ENCODE measurements at places on chromosomes 6 and 20.

GRCh38 chr6:135310291-135310690, 129.2 kb downstream of the MYB start:
- DNase-seq, result no peak

DNA sequence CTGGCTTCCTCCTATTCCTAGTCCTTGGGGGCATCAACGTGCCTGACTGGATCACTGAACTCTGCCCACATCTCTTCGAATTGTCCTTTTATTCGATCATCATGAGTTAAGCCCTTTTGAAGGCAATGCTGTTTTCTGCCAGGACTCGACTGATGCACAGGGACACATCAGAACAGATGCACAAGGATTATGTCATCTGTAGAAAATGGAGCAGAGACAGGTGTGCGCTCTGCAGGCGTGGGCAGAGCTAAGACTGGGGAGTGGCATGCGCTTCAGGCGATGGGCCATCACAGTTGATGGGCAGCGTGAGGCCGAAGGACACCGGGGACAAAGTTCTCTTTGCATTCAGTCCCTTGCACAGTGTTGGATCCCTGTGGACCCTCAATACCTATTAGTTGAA, 13.1 kb downstream of the GABRR1 start:
- no peak for DNase-seq

DNA sequence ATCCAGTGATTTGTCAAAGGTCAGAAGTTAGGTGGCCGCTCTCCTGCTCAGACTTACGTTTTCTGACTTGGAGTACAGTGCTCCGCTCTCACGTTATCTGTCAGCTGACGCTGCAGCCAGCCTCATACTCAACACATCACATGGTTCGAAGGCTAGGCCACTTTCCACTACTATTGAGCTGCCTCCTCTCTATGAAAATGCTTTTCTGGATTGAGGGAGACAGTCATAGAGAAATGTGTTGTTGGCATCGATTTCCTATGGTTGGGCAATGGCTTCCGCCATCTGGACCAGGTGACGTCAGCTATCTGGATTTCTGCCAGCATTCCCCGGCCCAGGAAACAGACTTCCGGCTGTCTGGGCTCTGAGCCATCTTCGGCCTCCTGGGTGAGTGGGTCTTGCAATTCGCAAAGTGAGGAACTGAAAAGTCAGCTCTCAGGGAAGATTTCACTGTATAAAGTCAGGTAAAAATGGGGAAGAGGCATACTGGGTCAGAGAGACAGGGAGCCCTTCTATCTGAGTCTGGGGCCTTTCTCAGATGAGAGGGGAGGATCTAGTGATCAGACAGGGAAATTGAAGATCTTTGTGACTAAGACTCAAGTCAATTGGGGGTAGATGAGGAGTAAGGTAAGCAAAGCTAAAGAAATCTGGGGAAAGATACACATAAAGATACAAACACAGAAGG, 37.5 kb upstream of the IER3 start:
- no peak for DNase-seq

- DNase-seq, result no peak
Measured at GRCh38 chr20:18718129-18718528, 95.5 kb upstream of the SCP2D1 start.

DNA sequence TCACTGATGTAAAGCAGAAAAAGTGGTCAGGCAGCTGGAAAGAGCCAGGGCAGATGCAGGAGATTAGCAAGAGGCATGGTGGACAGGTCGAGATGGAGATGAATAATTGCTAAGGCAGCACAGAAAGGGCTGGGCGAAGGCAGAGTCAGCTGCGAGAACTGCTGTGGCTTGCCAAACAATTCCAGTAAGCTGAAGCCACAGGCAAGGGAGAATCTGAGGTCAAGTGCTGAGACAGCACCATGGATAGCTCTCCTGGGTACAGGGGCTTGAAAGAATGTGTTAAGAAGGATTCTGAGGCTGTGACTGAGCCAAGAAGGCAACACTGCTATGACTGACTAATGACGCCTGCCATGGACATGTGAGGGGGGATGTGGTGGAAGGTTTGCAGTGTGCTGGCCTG, 220.8 kb upstream of the FOXA2 start:
- DNase-seq, result no peak

GRCh38 chr6:37917566-37917965, 98.0 kb downstream of the ZFAND3 start:
- no peak for DNase-seq

- DNase-seq, result no peak
Measured at GRCh38 chr20:61538943-61539265, 286.8 kb downstream of the CDH4 start.

DNA sequence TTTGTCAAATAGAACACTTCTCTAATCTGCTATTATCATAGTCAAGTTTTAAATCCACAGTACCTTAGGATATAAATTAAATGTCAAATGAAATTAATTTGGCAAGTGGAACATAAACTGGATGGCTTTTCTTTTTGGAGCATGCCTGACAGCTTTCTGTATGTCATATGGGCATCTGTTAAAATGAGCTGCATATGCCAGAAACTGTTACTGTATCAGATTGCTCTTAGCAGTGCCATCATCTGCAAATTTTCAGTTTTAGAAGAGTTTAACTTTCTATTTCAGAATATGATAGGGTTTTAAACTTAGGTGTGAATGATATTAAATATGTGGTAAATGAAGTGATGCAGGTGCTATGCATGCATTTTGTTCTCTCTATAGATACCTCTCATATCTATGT, 3.4 kb upstream of the EEF1E1 start:
- no peak for DNase-seq

DNA sequence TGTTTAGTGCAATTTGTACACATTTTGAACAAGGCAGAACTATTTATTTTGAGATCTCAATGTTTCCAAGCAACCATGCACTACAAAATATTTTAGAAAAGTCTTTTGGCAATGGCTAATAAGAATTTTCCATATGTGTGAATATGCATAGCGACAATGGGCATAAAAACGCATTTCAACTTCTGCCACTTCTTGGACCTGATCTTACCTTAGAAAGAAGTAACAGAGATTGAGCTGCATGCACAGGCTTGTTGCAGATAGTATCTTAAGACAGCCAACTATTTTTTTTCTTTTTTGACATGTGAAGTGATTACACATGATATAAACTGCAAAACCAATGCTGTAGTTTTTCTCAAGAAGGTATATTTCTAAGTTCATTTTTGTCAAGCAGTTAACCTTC, 210.4 kb upstream of the PHACTR1 start:
- DNase-seq, result no peak

DNA sequence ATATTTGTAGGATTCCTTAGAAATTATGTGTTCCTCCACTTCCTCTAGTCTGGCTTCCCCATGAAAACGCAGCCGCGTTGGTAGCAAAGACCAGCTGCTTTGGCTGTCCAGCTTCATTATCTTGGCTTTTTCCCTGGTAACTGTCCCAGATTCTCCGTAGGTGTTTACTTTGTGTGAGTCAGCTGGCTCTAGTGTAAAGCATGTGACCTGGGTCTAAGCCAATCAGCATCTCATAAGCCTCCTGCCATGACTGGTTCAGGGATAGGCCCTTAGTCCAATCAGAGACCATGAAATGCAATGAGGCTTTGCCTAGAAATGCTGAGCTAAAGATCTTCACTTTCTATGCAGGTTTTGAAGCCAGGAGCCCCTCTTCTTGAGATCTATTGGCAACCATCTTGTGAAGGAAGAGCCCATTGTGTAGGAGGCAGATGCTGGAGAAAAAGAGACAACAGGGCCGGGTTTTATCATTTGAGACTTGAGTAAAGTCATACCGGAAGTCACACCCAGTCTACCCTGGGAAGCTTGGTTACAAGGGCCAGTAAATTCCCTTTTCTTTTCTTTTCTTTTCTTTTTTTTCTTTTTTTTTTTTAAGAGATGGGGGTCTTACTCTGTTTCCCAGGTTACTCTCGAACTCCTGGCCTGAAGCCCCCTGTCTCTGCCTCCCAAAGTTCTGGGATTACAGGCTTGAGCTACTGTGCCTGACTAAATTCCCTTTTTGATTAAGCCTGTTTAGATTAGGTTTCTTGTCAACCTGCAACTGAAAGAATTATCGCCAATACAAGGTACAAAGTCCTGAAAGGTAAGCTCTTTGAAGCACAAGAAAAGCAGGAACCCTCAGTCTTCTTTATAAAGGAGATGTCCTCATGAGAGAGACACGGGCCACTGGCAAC, 256.5 kb upstream of the RREB1 start:
- no peak for DNase-seq

GRCh38 chr6:42978487-42978838, 518 bp downstream of the PEX6 start:
- peak; percentile 7 for DNase-seq

DNA sequence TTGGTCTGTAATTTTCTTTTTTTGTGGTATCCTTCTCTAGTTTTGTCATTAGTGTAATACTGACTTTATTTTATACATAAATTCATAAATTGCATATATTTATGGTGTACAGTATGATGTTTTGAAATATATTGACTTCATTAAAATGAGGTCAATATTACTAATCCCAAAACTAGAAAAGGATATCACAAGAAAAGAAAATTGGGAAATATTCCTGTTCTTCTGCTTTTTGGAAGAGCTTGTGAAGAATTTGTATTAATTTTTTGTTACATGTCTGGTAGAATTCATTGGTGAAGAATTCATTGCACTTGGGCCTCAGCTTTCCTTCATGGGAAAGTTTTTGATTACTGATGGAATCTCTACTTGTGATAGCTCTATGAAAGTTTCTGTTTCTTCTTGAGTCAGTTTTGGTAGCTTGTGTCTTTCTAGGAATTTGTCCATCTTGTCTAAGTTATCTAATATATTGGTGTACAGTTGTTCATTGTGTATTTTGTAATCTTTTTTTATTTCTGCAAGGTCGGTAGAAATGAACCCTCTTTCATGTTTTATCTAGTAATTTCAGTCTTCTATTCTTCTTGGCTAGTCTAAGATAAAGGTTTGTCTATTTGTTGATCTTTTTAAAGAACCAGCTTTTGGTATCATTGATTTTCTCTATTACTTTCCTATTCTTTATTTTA, 11.3 kb upstream of the ZNF451 start:
- DNase-seq, result no peak

GRCh38 chr6:129635396-129636130, 74.4 kb downstream of the ARHGAP18 start:
- no peak for DNase-seq

GRCh38 chr6:84867521-84867920, 103.1 kb upstream of the TBX18 start:
- no peak for DNase-seq

DNA sequence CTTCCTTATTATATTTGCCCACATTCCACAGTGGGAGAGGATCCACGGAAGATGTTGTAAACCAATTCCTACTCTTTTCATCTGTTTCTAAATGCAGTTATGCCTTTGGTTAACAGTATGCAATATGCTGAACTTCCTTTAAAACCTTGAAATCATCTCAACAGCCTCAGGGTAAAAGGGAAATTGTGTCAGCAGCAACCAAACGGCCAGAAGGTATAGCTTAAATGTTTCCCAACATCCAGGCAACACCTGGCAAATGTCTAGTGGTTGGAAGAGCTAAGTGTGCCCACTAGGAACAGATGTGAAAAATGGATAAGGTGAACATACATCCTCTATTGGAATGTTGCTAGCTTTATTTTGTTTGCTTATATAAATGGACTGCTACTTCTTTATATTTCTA, 164.8 kb downstream of the FAXC start:
- DNase-seq, result no peak

DNA sequence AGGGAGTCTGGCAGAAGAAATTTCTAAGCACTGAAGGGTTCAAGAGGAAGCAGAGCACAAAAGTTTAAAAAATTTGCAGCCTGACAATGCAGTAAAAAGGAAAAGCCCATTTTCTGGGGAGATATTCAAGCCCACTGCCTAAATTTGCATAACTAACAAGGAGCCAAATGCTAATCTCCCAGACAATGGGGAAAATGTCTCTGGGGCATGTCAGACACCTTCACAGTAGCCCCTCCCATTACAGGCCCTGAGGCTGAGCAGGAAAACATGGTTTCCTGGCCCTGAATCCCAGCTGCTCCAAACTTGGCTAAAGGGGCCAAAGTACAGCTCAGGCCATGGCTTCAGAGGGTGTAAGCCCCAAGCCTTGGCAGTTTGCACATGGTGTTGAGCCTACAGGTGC, 908.5 kb upstream of the MANEA start:
- DNase-seq, result no peak

- no peak for DNase-seq
Measured at GRCh38 chr20:16846006-16846405, 97.8 kb downstream of the OTOR start.

GRCh38 chr6:39792540-39793450, 619 bp downstream of the DAAM2 start:
- DNase-seq, result no peak

GRCh38 chr6:27851440-27851839, 60.8 kb downstream of the OR2B2 start:
- no peak for DNase-seq

DNA sequence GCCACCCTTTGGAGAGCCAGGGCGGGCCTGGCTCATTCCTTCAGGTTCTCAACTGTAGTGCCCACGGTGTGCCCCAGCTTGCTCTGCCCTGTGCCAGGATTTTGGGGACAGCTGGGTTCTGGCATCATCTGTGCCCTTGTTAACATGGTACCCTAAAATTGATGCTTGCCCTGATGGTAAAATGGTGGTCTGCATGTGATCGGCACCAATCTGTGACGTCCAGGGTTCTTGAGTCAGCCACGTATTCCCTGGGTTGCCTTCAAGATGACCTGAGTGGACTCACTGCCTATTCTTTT, 31.2 kb upstream of the APCDD1L start:
- no peak for DNase-seq

GRCh38 chr6:163745536-163746400, 331.2 kb downstream of the QKI start:
- DNase-seq, result no peak

GRCh38 chr6:89727501-89727900, 89.0 kb upstream of the LYRM2 start:
- DNase-seq, result no peak

- DNase-seq, result no peak
Measured at GRCh38 chr20:56778765-56779195, 149.7 kb downstream of the TFAP2C start.

- DNase-seq, result no peak
Measured at GRCh38 chr20:6566821-6567220, 200.7 kb upstream of the BMP2 start.

DNA sequence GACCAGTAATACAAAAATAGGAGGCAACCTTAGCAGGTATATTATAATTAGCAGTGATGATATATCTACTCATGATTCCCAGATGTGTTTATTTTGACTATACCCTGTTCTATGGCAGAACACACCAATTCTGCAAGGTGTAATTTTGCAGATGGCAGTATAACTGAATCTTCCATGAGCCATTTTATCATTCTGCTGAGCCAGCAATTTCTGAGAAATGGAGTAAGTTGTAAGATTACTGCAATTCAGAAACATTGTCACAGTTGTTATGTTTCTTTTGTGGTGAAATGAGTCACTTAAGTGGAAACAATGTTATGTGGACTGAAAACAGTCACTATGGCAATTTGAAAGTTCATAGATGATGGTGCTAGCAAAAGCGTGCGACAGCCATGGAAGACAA, 63.7 kb upstream of the RIMS1 start:
- no peak for DNase-seq

GRCh38 chr6:52227495-52227894, 16.8 kb downstream of the IL17F start:
- no peak for DNase-seq

- DNase-seq, result no peak
Measured at GRCh38 chr6:127191716-127192115, 73.2 kb downstream of the RSPO3 start.
